ENCODE measurements at places on chromosomes 7 and 10.
A peak's percentile ranks its signal among the peaks of the same experiment; 100 is the strongest.

DNA sequence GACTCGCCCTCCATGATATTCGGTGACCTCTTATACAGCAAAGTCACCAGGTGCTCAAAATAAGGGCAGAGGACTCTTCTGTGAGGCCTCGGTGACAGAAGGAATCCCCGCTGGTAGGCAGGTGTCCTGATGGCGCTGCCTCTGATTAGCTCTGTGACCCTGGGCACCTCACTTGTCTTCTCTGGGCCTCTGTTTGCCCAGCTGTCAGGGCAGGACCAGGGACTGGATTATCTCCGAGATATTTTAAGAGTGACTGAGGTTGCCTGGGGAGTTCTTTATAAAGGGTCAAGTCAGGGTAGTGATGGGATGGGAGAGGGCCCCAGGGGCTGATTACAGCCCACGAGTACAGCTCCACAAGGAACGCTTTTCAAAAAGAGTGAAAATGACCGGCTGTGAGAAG, 70.9 kb upstream of the SAMD8 start:
- DNase-seq = no peak

DNA sequence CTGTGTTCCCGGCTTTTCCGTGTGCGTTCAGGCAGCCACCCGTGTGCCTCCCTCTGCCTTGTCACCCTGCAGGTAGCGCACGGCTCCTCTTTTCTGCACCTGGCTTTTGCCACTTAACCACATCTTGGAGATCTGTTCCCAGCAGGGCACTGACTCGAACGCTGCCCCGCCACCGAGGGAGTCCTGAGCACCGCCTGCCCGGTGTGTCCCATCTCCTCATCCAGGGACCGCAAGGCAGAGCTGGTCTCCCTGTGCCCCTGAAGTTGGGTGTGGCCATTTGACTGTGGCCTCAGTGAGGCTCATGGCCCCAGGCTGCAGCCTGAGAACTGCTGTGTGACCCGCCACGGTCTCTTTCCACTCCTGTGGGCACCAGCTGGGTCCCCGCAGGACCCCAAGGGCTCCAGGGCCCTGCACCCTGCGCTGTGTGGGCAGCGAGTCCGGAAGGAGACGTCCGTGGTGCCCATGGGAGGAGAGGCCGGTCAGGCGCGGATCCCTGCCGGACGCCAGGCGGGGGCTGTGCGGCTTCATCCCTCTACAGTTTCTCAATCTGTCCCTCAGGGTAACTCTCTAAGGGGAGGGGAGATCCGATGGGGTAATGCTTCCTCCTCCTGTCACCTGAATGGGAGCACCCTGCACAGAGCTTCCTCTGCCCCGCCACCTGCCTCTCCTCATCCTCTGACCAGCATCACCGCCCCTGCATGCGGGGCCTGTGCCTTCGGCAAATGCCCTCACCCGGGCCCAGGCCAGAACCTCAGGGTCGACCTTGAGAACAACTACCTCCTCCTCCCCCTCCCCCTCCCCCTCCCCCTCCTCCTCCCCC, 1.8 kb upstream of the INTS1 start:
- peak; percentile 18 for DNase-seq

DNA sequence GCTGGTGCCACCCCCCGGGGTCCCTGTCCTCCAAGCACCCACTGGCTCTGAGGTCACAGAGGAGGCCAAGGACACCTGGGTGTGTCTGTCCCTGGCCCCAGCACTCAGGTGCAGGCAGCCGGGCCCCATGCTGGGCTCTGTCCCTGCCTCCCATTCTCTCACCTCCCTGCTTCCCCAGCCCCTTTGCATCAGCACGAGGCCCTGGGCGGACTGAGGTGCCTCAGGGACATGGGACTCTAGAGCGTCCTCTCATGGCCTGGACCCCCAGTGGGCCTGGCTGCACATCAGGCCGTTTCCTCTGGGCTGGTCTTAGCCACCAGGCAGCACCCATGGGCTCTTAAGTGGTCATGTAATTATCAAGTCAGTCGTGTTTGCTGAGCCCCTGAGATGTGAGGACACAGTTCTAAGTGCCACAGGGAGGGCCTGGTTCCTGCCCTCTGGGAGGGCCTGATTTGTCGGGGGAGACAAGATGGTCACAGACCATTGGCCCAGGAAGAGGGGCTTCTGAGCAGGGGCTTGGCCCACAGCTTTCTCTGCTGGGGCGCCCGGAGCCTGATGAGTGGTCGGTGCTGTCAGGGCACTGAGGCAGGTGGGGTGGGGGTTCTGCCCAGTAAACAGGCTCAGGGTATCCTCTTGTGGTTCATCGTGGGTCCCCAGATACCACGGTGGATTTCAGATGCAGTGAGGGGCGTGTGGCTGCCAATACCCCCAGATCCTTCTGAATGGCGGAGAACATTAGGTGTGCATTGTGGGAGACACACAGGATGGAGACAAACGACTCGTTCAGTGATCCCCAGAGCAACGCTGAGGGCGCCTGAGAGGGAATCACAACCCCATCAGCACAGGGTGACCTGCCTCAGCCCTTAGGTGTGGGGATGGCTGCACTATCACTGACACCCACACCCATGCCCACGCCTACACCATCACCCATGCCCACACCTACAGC, 152.5 kb downstream of the WDR37 start:
- no peak for DNase-seq

DNA sequence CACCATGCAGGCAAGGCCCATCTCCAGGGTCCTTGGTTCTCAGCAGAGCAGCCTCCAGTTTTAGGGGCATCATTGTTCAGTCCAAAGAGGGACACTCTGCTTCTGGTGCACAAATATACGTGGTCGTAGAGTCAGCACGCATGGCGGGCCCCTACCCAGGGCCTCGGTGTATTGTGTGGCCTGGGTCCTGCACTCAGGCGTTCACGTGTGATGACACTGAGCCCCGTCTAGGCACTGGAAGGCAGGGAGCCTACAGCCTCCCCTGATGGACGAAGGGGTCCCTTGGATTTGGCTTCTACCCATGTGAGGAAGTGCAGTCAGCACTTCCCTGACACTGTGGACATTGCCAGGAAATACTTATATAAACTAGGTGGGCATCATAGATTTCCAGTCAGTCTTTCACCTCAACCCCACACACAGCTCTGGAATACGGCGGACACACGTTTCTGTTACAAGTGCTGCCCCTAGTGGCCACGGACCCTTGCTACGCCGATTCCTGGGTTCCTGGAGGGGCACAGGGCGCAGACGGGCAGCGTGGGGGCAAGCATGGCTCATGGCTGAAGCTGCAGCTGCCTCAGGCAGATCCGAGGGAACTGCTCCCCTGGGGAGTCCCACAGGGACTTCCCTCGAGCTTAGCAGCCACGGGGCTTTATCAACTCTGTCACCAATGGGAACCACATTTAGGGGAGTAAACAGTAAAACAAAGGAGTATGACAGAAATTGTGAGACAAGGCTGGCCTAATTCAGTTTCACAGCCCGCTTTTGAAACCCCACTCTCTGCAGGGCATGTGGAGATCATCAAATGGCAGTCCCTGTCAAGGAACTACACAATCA, 25.4 kb downstream of the AIFM2 start:
- no peak for DNase-seq

- no peak for DNase-seq
Measured at GRCh38 chr10:108323274-108323798, 1158.8 kb upstream of the SORCS1 start.

- DNase-seq = no peak
Measured at GRCh38 chr7:86600506-86601290, 43.0 kb upstream of the GRM3 start.

GRCh38 chr7:26346611-26347203, 55.0 kb downstream of the SNX10 start:
- no peak for DNase-seq

DNA sequence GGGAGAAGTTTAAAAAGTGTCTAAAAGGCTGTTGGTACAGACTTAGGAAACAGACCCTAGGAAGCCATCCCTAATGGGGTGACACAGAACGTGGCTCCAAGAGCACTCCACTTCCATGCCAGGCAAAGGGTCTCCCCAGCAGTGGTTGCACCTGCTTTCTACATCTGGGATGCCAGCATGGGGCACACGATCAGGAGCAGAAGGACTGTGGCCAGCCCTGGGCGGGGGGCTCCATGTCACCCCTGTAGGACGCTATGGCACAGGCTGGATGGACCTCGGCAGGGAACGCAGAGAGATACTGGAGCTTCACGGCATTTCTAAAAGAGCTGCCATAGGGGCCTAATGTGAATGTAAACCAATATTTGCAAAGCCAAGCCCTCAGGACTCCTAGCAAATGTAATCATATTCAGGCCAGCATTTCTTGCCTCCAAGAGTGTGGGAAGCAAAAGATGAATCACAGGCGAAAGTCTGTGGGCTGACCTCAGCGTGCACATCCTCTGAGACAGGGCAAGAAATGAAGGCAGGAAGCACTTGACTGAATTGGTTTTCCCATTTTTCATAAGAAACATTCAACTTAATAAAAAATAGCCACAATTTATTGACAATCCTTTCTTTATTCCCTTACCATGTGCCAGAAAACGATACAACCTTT, 93.9 kb downstream of the ATXN7L1 start:
- DNase-seq = no peak
